ENCODE measurements at places on chromosomes 7 and 10. TPM values are rescaled to one million over a fixed set of nuclear protein-coding genes. Genes with fewer than 3 reads are reported as not detected.

Gene PTF1A
- not detected for total RNA-seq

Gene RNF148
- not detected for total RNA-seq

Gene HOXA1
- total RNA-seq = 3.8 TPM

Gene SEC61A2
- 15.3 TPM for total RNA-seq

Gene SDK1
- total RNA-seq = 0.72 TPM

Gene UTF1
- total RNA-seq = not detected

Gene TMEM229A
- total RNA-seq = not detected

Gene LBX1
- total RNA-seq = not detected

Gene TMEM139
- total RNA-seq = 1.3 TPM

Gene GNGT1
- total RNA-seq = not detected

Gene RPEL1
- not detected for total RNA-seq

Gene CLRN3
- total RNA-seq = not detected

Gene RSPH10B
- total RNA-seq = not detected

Gene CRHR2
- not detected for total RNA-seq

Gene GARIN1A
- total RNA-seq = 1.2 TPM

Gene DYNC1I1
- total RNA-seq = not detected

Gene GIMAP4
- not detected for total RNA-seq

Gene TUBB8
- not detected for total RNA-seq

Gene DNAH11
- total RNA-seq = 0.21 TPM

Gene CRTAC1
- 1.3 TPM for total RNA-seq

Gene GUSB
- 30.4 TPM for total RNA-seq

Gene PTPRN2
- 0.77 TPM for total RNA-seq

Gene ADAM8
- 3.3 TPM for total RNA-seq

Gene EGR2
- total RNA-seq = 0.26 TPM

Gene HHEX
- 13.1 TPM for total RNA-seq

Gene RBP3
- not detected for total RNA-seq

Gene SPDYE11
- not detected for total RNA-seq

Gene IGF2BP3
- 28.8 TPM for total RNA-seq

Gene NOD1
- total RNA-seq = 7.1 TPM

Gene C10orf62
- not detected for total RNA-seq

Gene HOXA2
- 1.1 TPM for total RNA-seq

Gene RASA4B
- total RNA-seq = 1.7 TPM

Gene PAX4
- not detected for total RNA-seq

Gene FZD1
- 2.2 TPM for total RNA-seq

Gene SLC26A4
- not detected for total RNA-seq

Gene ASAH2
- total RNA-seq = 3.3 TPM

Gene SAP25
- total RNA-seq = 0.80 TPM
